ENCODE measurements at places on chromosomes 5 and 9.
A peak's percentile ranks its signal among the peaks of the same experiment; 100 is the strongest.

DNA sequence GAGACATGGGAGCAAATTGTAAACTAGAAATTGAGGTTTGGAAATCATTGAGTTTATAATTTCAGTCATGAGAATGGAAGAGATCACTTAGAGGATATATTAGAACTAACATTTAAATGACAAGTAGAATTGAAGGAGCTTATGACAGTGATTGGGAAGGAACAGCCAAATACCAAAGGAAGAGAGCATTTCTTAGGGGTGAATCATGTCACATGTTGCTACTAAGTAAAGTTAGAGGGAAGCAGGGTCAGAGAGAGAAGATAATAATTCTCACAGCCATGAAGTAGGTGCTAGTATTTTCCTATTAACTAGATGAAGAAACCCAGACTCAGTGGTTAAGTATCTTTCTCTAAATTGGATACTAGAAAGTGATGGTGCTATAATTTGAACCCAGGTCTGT is 59.3 kb downstream of the COMMD10 start:
- no peak for DNase-seq

DNA sequence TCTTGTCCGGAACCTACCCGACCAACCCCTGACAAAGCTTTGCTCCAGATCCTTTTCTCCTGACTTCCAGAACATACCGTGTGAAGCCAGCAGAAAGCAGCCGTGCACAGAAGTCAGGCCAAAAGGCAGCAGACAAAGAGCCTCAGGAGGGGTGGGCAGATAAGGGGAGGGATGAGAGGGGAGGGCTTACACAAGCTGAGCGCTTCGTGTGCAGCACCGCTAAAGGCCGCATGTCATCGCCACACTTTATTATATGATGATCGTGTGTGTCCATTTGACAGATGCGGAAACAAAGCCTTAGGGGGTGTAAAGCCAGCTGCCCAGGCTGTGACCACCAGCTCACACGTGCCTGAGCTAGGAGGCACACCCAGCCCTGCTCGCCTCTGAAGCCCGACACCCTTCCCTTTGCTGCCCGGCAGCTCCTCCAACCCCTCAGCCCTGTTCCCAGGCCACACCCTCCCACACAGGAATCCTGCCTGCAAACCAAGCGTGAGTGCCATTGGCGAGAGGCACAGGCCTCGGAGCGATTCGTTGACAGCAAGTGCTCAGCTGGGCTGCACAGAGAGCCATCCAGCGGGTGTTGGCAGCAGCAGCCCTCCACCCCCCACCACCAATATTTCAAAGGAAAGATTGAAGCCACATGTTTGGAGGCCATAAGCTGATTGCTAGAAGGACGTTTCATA is 170.5 kb upstream of the SMIM23 start:
- no peak for DNase-seq

- DNase-seq = no peak
Measured at GRCh38 chr5:40916226-40916625, 6.9 kb downstream of the C7 start.

- no peak for DNase-seq
Measured at GRCh38 chr5:65830856-65831255, 95.5 kb upstream of the ERBIN start.

- no peak for DNase-seq
Measured at GRCh38 chr5:134656690-134657089, 8.1 kb downstream of the SEC24A start.

GRCh38 chr9:20884985-20885593 is 146.4 kb downstream of the HACD4 start:
- DNase-seq = no peak

DNA sequence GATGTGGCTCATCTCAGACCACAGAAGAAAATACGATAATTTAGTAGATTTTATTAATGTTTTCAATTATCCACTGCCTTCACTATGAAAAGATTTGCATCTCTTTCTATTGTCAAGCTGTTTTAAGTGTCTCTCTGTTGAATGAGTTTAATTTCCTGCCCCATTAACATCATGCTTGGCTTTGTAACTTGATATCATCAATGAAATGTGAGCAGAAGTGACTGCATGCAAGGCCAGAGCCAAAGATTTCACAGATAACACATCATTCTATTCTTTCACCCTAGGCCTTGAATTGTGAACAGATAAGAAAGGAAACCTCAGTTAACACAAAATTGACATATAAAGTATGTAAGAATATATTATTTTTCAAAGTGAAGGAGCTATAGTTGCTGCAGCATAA is 986.4 kb upstream of the CDH18 start:
- DNase-seq = no peak

DNA sequence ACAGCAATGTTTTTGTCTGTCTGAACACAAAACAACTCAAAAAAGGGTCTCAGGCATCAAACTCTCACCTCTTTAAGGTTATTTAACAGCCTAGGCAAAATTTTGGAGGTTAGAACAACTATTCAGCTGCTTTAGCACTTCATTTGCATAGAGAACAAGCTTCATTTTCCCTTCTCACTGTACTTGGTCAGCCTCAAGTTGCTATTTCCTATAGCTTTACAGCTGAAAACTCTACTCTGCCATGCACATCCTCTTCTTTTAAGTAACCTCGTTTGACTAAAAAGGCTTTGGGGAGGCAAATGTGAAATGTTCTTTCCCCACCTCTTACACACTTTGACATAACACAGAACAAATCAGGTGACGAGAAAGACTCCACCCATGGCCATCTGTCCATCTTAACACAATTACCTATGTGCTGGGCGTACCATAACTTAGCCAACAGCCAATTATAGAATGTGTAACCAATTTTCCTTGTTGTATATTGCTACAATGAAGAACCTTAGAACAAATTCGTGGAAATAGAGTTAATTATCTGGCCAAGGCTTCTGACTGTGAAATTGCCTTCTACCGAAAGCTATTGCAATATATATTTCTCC is 195.7 kb downstream of the DCP2 start:
- no peak for DNase-seq

GRCh38 chr5:154286557-154286956 is 96.0 kb downstream of the GALNT10 start:
- DNase-seq = no peak

DNA sequence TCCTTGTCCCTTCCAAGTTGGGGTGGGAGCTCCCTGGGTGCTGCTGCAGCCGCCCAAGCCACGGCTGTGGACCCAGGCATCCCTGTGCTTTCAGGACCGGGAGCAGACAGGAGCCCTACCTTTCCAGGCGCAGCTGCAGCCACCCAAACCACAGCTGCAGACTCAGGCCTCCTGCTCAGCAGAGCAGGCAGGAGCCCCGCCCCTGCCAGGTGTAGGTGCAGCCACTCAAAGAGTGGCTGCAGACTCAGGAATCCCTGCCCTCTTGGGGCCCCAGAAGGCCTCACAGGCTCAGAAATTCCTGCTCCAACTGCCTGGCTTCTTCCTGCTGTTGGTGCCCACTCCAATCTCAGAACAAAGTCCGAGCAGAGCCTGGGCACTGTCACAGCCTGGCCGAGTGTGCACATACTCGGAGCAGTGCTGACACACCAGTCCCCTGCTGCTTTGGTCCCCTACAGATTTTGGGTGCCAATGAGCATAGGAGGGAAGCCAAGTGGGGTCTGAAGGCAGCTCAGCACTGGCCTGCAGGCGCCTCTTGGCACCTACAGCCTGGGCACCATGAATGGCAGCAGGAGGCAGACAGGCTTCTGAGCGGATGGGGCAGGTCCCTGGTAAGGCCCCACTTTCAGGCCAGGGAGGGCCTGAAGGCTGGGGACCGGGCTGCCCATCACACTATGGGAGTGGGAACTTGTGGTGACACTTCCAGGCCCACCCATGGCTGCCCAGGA is 6.0 kb upstream of the TESK1 start:
- no peak for DNase-seq

- peak; percentile 24 for DNase-seq
Measured at GRCh38 chr9:114246558-114246957, 76.3 kb upstream of the ORM1 start.

- DNase-seq = no peak
Measured at GRCh38 chr5:6251565-6252102, 126.7 kb downstream of the MED10 start.
